ENCODE measurements at places on chromosomes 5 and 9.

- no peak for DNase-seq
Measured at GRCh38 chr5:39352170-39352569, 12.1 kb downstream of the C9 start.

DNA sequence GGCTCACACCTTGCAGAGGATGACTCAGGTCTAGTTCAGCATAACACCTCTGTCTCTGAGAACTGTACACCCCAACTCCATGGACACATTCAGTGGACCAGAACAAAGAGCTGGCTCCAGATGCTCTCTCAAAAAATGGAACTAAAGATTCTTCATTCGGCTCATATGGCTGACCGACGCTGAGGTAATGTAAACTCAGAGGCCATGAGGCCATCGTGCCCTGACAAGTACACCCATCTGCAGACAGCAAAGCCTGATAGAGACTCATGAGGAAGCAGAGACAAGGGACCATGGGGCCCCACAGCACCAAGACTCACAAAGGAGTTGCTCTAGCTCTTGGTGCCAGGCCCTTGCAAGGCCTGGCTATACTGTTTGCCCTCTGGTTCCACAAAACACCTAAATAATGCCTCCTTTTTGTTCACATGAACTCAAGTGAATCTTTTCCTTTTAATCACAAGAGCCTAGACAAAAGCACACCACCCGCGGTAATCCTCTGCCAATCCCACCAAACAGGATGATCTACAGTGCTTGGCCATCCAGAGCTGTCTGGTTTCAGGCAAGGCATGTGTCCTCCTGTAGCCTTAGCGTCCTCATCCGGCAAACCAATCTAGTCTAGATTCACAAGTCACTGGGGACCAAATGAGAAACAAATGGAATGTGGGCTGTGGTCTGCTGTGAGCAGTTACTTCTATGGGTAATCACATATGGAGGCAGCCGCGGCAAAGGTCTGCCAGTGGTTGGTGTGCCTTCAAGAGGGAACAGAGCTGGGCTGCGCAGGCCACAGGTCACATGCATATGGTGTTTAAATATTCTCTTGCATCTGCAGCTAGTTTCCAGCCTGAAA is 22.7 kb downstream of the MED27 start:
- no peak for DNase-seq

DNA sequence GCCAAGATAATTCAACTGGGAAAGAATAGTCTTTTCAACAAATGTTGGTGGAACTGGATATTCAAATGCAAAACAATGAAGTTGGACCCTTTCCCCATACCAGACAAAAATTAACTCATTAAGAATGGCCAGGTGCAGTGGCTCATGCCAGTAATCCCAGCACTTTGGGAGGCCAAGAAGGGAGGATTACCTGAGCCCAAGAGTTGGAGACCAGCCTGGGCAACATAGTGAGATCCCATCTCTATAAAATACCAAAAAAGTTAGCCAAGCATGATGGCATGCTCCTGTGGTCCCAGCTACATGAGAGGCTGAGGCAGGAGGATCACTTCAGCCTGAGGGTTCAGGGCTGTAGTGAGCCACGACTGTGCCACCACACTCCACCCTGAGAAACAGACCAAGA is 24.2 kb downstream of the SERINC5 start:
- no peak for DNase-seq

- no peak for DNase-seq
Measured at GRCh38 chr9:69898714-69899209, 78.1 kb downstream of the CFAP95 start.

DNA sequence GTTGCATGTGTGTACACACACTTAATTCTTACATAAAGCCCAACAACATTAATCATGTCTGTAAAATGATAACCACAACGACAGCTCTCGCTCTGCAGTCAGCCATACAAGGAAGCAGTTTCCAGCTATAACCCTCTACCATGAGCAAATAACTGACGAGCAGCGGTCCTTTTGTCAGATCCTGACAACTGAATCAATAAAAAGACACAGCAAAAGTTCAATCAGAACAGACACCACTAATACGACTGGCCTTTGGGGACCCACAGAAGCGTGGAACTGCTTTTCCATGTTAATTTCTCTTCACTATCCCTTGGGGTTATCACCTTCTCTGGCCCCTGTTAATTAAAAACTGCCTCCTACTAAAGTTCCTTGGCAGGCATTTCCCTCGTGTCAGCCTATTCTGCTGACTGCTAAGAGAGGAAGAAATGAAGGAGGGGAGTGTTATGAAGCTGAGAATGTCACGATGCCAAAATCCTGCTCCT is 722.8 kb upstream of the GRAMD2B start:
- no peak for DNase-seq

DNA sequence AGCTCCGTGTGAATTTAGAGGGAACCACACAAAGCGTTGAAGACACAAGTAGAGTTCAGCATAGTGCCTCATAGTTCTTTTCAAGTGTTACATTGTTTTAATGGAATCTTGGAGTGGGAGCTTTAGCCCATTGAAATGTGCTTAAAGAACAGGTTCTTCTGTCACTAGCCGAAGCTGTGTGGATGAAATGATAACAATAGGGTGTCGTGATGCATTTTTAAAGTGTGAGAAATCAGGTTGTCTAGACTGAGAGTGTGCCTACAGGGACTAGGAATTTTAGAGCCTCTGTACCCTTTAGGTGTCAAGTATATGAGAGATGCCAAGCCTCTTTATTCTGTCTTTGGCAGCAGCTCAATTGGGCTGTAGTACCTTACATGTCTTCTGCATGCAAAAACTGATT is 83.0 kb downstream of the NDUFS4 start:
- no peak for DNase-seq

- DNase-seq = no peak
Measured at GRCh38 chr5:73540192-73540591, 25.2 kb downstream of the ANKRA2 start.

- DNase-seq = no peak
Measured at GRCh38 chr5:135710045-135710675, 124.3 kb upstream of the SLC25A48 start.

DNA sequence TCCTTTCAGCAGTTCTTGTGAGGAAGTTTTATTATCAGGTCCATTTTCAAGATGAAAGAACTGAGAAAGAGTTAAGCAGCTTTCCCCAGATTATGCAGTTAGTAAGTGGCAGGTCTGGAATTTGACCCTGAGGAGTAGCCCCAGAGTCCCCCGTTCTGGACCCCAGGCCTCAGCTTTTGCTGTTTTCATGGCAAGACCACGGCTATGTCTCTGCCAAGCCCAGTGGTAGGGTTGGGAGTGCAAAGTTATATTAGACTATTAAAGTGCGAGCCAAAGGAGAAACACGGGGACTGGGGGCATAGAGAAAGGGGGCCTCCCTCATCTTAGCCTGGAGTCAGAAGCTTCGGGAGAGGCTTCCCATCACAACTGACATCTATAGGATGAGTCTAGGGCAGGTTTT is 19.3 kb upstream of the ORM1 start:
- no peak for DNase-seq

Measured in stimulated activated CD8-positive, alpha-beta memory T cell treated with anti-CD3 and anti-CD28 coated beads, Interleukin-4, amount 100 ng/mL, for 1 hour (primary cell).